Suppressor macrophage treated with lipopolysaccharide for 4 hours (primary cell): ENCODE measurements at places on chromosomes 7 and 10.

- DNase-seq, result no peak
Observed at GRCh38 chr7:18455606-18456005, 39.9 kb upstream of the HDAC9 start.

DNA sequence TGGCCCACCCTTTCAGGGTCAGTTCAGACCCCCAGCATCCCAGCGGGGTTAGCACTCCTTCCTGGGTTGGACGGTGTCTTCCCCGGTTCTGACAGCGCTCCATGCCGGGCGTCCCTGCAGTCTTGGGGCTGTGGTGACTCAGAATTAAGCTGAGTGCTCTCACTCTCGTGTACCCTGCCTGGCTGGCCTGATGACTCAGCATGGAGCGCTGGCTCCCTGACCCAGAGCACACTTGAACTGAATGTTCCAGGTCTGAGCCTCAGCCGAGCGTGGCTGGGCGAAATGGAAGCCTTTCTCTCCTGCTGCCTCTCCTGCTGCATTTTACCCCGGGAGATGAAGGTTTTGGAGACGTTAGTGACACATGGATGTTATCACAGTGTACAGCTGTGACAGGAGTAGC, 7.1 kb downstream of the BAG3 start:
- DNase-seq, result peak; percentile 80

GRCh38 chr7:105387508-105388355, 989 bp downstream of the SRPK2 start:
- DNase-seq, result peak; percentile 42

GRCh38 chr10:113665806-113666354, 2.0 kb upstream of the NRAP start:
- DNase-seq, result no peak

DNA sequence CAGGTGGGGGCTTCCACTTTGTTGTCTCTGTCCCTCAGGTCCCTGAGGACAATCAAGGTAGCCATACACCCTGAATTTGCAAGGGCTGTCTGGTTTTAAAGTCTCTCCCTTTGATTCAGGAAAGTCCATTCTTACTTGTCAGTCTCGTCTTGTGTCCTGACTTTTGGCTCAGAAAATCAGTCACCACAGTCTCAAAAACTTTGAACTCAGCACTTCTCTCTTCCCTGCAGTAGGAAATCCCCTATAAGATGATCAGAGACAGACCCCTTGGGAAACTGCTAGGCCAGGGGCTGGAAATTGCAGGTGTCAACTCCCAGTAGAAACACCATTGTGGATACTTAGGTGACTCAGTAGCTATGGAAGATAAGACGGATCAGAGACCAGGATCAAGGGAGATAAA, 73.1 kb downstream of the CDC123 start:
- peak; percentile 43 for DNase-seq

GRCh38 chr7:17668122-17668521, 272.2 kb downstream of the SNX13 start:
- DNase-seq, result no peak

GRCh38 chr10:4790045-4790444, 36.0 kb upstream of the AKR1E2 start:
- DNase-seq, result no peak
